ENCODE measurements at places on chromosomes 11 and 22.

DNA sequence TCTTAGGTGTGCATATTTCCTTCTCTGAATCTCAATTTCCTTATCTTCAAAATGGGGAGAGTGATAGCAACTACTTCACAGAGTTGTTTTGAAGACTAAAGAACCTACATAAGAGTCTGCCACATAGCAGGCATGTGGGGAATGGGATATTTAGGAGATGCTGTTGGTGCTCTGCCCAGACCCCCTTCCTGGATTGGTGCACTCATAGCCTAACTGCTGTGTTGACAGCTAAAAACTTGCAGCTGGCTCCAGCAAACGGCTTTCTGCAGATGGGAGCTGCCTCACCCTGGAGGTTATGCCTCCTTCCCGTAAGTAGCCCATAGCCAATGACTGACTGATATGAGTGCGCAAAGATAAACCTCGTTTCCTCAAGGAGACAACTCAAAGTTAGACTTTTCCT, 106.1 kb downstream of the CD44 start:
- no peaks in the 10 kb centered on the region for H3K36me3 ChIP-seq
- H3K4me1 ChIP-seq = no peaks in the 10 kb centered on the region
- peaks cover 6% of the 10 kb centered on the region for H3K27me3 ChIP-seq

GRCh38 chr11:8338138-8338537, 74.5 kb upstream of the LMO1 start:
- no peaks in the 10 kb centered on the region for H3K27me3 ChIP-seq
- peak; percentile 39 for DNase-seq
- H3K4me1 ChIP-seq = peaks cover 5% of the 10 kb centered on the region
- no peaks in the 10 kb centered on the region for H3K36me3 ChIP-seq
- peak overlapping the region; percentile 71 for H3K27ac ChIP-seq

- DNase-seq = no peak
- peaks cover 37% of the 10 kb centered on the region for H3K27me3 ChIP-seq
These were observed 44.0 kb upstream of the ATXN10 start for GRCh38 chr22:45627489-45628233.

GRCh38 chr11:124581817-124582216, 12.0 kb downstream of the OR8A1 start:
- peaks cover 21% of the 10 kb centered on the region for H3K27me3 ChIP-seq
- no peak overlapping the region for H3K4me3 ChIP-seq
- DNase-seq = no peak
- peak overlapping the region; percentile 66 for H3K27ac ChIP-seq
- no peaks in the 10 kb centered on the region for H3K36me3 ChIP-seq

DNA sequence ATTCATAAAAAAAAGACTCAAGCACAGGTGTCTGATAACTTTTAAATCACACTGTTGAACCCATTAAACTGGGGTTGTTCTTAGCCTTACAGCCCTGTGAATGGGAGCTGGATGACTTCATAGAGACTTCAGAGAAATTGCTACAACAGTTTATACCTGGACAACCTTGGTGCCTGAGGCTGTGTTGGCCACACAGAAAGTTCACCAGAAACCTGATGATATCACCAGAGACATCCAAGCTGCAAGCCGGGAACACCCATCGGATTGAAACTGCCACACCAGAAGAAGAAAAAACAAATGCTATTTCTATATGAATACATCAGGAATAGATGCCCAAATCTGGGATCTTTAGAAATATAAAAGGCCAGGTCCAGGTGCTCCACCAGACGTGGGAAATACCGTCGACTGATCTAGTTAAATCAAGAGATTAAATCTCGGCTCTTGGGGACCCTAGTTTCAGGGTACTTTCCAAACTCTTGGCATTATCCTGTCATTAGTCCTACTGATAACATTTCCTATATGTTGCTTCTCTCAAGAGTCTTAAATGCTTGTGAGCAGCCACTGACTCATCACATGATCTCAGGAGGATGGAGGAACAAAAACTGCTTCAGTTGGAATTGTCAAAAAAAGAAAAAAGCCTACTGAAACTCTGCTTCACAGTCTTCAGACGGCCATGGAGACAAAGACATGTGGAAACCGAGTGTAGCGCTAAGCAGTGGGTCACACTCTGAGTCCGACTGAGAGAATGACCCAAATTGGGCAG, 28.6 kb upstream of the APOL5 start:
- H3K4me1 ChIP-seq = peaks cover 2% of the 10 kb centered on the region
- H3K36me3 ChIP-seq = no peaks in the 10 kb centered on the region
- no peak for DNase-seq
- no peak overlapping the region for H3K4me3 ChIP-seq
- peaks cover 16% of the 10 kb centered on the region for H3K27me3 ChIP-seq

DNA sequence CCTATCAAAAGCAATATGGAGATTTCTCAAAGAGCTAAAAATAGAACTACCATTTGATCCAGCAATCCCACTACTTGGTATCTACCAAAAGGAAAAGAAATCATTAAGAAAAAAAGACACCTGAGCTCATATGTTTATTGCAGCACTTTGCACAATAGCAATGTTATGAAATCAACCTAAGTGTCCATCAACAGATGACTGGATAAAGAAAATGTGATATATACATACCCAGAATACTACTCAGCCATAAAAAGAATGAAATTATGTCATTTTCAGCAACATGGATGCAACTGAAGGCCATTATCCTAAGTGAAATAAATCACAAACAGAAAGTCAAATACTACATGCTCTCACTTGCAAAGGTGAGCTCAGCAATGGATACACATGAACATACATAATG, 1565.5 kb upstream of the RAG2 start:
- no peak overlapping the region for H3K4me3 ChIP-seq
- H3K4me1 ChIP-seq = no peaks in the 10 kb centered on the region
- no peaks in the 10 kb centered on the region for H3K36me3 ChIP-seq
- no peak overlapping the region for H3K27ac ChIP-seq

DNA sequence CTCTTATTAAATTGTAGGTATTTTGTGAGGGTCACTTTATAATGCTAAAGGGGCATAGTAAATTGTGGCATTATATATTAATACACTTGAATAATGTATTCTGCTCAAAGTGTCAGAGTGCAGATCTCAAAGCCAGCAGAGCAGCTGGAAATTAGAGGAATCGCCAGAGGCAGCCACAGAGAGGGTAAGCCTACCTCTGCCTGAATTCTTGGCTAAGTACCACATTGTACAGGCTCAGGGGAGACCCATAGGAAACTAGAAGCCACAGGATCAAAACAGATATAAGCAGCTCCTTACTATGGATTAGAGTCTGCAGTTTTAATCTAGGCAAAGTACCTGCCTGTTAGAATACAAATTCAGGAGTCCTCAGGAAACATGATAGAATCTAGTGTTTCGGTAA, 249.3 kb downstream of the DDX10 start:
- DNase-seq = no peak
- H3K36me3 ChIP-seq = peaks cover 2% of the 10 kb centered on the region
- H3K27me3 ChIP-seq = no peaks in the 10 kb centered on the region
- peaks cover 8% of the 10 kb centered on the region for H3K4me1 ChIP-seq
- H3K4me3 ChIP-seq = no peak overlapping the region

DNA sequence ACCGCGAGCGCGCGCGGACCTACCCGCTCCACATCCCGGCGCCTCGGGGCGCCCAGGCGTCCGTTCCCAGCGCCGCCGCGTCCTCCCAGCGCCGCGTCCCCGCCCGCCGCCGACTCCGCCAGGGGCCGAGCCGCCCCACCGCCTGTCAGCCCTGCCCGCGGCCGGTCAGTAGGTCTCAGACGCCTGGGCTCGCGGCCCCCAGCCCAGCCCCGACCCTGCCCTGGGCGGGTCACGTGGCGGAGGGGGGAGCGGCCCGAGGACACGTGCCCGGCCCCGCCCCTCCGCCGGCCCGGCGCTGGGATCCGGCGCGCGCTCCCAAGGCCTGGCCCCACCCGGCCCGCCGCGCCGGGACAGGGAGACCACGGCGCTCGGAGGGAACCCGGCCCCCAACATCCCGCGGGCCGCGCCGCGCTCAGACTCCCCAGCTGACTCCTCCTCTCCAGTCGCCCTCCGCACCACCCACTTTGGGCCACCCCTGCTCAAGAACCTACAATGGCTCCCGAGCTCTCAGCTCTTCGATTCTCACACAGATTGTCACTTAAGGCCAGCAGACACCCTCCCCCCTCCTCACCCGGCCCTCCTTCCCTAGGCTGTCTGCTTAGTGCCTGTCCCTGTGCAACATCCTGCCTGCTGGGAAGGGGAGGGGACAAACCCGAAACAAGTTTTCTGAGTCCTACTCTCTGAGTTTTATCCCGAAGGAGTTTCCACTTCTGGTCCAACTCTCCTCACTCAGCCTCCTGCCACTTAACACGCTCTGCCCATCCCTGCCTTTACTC, at the start of gene RAB3IL1:
RAB3IL1 (minus strand) TSS at position 233 of the 776 bp plus-strand sequence; CDS start at position 34, 199 bp downstream.
- H3K36me3 ChIP-seq = no peaks in the 10 kb centered on the region
- H3K27me3 ChIP-seq = peaks cover 59% of the 10 kb centered on the region
- peak within 1 kb of the TSS; percentile 77 for H3K4me3 ChIP-seq
- peak; percentile 56 for DNase-seq
- H3K27ac ChIP-seq = peak within 1 kb of the TSS; percentile 43
- peaks cover 10% of the 10 kb centered on the region for H3K4me1 ChIP-seq

DNA sequence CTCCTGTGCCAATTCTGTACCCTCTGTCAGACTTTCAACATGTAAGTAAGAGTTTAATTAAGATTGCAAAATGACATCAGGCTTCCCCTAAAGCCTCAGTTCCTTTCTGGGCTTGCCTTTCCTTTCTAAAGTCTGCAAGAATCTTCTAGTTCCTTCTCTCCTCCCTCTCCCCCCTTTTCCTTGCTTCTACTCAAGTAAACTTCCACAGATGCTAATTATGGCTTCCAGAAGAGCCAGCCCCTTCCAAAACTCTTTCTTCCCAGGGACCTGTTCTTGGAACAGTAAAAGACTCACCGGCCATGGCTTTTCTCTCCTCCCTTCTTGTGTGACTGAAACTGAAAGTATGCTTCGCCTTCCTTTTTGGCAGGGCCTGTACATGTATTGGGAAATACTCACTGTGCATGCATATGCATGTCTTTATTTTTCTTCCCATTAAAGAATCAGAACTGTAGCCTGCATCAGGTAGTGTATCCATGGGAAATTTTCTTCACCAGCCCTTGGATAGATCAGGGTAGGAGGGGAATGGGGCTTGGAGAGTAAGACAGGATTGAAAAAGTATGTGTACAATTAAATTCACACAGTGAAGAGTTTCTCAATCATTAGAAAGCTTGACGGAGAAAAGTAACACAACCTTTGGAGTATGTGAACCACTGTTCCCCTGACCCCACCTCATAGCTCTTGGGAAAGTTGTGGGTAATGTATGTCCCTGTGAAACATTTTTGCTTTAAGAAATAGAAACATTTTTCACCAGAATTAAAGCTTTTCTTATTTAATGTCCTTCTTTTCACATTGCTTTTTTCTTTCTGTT, at the start of gene CASP1:
CASP1 (minus strand) TSS at position 332 of the 808 bp plus-strand sequence; CDS start at position 301, 31 bp downstream.
- H3K4me3 ChIP-seq = no peak within 1 kb of the TSS
- no peaks in the 10 kb centered on the region for H3K4me1 ChIP-seq
- no peaks in the 10 kb centered on the region for H3K36me3 ChIP-seq
- H3K27ac ChIP-seq = no peak within 1 kb of the TSS
- no peaks in the 10 kb centered on the region for H3K27me3 ChIP-seq
- no peak for DNase-seq

- peaks cover 45% of the 10 kb centered on the region for H3K27me3 ChIP-seq
- no peak for DNase-seq
- peak overlapping the region; percentile 21 for H3K27ac ChIP-seq
- H3K36me3 ChIP-seq = no peaks in the 10 kb centered on the region
These were observed 625 bp downstream of the RFPL2 start for GRCh38 chr22:32204040-32204855.

GRCh38 chr11:112525270-112525669, 264.6 kb upstream of the PLET1 start:
- peaks cover 9% of the 10 kb centered on the region for H3K4me1 ChIP-seq
- no peaks in the 10 kb centered on the region for H3K36me3 ChIP-seq
- H3K27ac ChIP-seq = no peak overlapping the region
- H3K4me3 ChIP-seq = no peak overlapping the region
- DNase-seq = no peak

DNA sequence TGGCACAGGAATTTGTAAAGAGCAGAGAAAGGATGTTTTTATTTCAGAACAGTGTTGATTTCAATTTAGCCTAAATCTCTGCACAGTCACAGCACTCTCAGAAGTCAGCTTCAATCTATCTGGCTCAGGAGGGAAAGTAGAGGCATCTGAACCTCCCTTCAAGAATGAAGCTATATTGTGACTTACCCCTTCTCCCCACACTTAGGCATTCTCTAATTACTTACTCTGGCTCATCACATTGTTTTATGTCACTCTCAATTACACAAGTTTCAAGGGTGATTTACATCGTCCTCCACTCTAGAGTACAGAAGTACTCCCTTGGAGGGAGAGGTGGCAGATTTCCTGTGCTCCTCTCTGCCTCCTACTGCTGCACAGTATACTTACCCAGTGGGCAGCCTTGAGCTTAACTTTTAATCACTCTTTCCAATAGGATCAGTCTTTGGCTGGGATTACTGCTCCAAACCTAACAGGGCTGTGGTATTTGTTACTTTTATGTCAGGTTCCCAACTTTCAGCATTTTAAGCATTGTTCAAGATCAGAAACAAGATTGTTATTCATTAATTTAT, 211.4 kb downstream of the AASDHPPT start:
- H3K4me3 ChIP-seq = no peak overlapping the region
- H3K27ac ChIP-seq = no peak overlapping the region
- H3K36me3 ChIP-seq = no peaks in the 10 kb centered on the region

- DNase-seq = no peak
- H3K27me3 ChIP-seq = no peaks in the 10 kb centered on the region
- H3K27ac ChIP-seq = no peak overlapping the region
- peaks cover 5% of the 10 kb centered on the region for H3K36me3 ChIP-seq
- H3K4me1 ChIP-seq = peaks cover 22% of the 10 kb centered on the region
These were observed 465.5 kb downstream of the GUCY1A2 start for GRCh38 chr11:106552694-106553203.

DNA sequence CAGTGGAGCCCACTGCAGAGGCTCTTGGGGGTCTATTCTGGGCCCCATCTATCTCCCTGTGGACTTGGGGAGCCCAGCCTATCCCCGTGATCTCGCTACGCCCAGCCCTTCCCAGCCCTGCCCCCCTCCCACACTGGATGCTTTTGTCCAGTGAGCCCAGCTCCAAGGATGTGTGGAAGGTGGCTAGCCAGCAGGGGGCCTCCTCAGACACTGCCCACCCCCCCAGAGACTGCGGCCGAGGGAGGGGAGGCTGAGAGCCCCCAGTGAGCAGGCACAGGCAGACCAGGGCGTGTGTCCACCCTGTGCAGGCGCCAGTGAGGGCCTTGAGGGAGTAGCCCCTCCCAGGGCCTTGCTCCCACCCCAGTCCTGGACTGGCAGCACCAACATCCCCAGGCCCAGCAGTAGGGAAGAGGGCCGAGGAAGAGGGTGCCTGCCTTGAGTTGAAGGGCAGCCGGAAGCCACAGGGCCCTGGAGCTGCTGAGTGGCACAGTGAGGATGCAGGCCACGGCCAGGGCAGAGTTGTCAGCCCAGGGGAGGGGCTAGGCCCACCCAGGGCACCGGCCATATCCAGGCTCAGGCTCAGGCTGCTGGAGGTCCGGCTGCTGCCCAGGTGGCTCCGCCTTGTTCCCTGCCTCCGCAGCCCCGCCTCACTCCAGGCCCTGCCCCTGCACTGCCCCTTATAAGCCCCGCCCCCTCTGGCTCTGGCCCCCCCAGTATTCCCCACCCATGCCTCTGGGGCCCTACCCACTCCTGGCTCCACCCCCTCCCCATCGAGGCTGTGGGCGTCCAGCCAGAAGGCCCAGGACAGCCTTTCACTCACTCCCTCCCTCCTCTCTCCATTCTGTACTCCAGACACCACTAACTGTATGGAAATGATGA, 28.0 kb downstream of the MOB2 start:
- no peaks in the 10 kb centered on the region for H3K36me3 ChIP-seq
- H3K27me3 ChIP-seq = no peaks in the 10 kb centered on the region
- H3K4me3 ChIP-seq = no peak overlapping the region
- no peak overlapping the region for H3K27ac ChIP-seq

All from progenitor cell of endocrine pancreas (in vitro differentiated cells).